ENCODE measurements at places on chromosomes 11 and 22.

DNA sequence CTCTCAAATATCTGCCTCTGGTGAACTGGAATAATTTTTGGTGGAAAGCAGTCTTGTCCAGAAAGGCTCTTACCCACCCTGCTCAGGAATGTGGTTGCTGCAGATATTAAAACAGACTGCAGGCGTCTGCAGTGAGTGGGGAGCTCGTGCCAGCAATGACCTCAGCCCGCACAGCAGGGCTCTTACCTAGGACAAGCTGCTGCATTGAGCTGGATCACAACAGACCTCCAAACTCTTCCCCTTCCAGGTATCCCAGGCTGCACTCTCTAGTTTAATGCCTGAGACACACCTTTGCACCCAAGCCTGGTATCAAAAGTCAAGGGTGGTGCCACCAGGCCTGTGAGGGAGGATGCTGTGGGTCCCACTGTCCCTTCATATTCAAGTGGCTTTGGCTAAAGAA lies 69.7 kb upstream of the CDON start:
- DNase-seq, result no peak

GRCh38 chr11:88188932-88189253 lies 13.7 kb upstream of the RAB38 start:
- no peak for DNase-seq

GRCh38 chr11:68270196-68271022 lies 1.4 kb downstream of the C11orf24 start:
- DNase-seq, result no peak

- no peak for DNase-seq
Measured at GRCh38 chr11:18329196-18329870, 7.0 kb downstream of the GTF2H1 start.

DNA sequence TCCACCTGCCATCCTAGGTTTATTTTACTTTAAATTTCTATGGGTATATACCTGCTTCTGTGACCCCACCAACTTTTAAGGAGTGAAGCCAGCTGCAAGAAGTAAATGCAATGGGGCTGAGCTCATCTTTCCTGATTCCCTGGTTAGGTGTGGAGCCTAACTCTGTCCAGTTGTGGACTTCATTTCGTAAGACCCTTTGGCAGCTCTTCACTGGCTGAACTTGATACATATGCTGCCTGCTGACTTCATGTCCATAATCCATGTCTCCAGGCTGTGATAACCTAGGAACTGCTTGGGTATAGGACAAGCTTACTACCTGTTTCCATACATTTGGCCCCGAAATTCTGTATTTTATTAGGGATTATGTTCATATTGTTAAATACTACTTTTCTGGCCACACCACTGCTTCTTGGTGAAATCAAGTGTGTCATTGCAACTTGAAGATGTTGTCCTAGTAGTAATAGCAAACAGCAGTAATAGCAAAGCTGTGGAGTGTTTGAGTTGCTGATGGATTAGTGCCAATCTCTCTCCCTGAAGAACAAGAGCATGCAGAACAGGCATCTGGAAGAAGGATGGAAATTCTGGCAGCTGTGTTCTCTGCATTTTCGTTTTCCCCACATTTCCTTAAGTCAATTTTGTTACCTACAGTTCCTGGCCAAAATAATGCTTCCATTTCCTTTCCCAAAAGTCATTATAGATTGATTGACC lies 31.2 kb downstream of the LDLRAD3 start:
- DNase-seq, result no peak

DNA sequence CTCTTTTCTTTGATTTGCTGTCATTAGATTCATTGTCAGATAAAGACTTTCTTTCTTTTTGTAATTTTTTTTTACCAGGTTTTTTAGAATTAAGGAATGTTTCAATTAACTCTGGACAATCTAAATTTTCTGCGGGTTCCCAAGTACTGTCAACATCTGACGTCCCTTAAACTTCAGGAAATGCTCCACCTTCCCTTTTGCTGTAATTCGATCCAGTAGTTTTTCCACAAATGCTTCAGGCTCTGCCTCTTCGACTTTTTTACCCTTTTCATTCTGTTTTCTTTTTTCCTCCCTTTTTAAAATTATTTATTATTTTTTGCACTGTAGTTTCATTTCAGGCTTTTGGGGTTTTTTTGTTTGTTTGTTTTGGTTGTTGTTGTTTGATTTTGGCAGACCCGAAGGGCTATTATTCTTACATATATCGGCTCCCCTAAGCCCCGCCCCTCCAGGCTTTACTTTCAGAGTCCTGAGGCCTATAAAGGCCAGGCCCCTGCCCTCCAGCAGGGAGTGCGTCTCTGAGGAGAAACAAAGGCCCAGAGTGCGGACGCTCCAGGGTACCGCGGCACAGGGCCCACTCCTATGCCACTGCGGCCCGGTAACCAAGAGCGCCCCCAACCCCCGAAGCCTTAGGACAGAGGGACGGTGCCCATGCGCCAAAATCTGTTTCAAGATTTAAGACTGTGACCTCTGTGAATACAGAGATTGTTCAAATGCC lies 116.4 kb downstream of the TYR start:
- no peak for DNase-seq

GRCh38 chr22:43351966-43352345 lies 8.8 kb upstream of the SCUBE1 start:
- DNase-seq, result no peak

GRCh38 chr11:86160541-86161149 lies 83.9 kb upstream of the EED start:
- no peak for DNase-seq

- DNase-seq, result no peak
Measured at GRCh38 chr11:66325263-66325671, 8.4 kb upstream of the CD248 start.

DNA sequence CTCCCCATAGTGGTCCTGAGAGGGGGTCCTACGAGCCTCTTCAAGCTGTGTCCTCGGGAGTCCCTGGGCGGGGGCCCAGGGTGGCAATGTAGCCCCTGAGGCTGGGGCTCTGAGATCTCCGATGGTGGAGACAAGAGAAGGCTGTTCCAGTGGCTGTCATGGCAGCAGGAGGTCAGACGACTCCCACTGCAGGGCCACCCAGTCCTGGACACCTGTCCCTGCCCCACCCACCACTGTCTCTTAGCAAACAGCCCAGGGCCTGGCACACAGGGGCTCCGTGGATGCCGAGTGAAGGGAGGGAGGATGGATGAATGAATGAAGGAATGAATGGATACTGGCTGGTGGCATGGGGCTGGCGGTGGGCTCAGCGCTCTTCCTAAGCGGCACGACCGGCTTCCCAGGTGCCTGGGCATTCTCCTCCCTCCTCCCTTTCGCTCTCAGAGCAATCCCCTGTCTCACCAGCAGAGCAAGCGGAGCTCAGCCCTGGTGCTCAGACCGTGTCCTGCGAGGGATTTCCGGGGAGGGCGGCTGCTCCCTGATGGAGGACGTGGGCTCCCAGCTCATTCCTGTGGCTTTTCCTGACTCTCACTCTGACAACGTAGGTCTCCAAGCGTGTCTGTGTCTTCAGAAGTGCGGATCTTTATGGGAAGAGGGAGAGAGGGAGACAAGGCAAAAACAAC lies 1272.6 kb downstream of the BRD1 start:
- DNase-seq, result no peak

DNA sequence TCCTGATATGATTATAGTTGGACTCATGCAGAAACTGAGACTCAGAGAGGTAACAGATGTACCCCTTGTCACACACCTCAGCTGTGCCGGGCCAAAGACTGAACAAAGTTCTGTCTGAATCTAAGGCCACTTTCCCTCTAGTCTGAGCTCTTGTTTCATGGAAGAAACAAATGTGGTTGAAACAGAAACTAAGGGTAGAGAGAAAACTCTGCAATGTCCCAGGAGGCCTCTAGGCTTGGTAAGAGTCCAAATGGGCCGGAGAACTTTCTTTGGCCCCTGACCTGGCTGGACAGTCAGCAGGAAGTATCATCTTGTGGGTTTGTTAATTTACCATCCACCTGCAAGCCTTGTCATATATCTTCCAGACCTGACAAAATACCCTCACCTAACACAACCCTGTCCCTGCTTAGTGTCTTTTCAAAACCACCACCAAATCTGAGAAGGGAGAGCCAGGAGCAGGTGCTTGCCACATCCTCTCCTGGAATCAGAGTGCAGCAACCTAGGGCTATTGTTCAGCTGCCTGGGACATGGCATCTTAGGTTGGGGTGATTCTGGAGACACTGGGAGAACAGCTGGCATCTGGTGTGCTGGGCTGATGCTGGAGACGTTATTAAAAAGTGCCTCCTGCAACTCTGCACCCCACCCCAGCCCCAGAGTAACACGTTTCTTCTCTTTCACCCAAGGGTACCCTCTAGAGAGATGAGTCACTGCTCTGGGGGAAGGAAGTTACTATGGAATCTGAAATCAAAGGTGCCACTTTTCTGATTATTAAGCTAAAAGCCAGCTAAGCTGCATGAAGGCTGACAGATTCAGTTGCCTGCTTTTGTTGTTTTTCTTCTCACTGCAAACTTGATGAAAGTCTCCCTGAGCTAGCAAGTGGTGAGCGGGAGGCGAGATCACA lies 126.3 kb upstream of the TIMP3 start:
- no peak for DNase-seq

GRCh38 chr11:114179234-114179941 lies 116.8 kb upstream of the NNMT start:
- no peak for DNase-seq

DNA sequence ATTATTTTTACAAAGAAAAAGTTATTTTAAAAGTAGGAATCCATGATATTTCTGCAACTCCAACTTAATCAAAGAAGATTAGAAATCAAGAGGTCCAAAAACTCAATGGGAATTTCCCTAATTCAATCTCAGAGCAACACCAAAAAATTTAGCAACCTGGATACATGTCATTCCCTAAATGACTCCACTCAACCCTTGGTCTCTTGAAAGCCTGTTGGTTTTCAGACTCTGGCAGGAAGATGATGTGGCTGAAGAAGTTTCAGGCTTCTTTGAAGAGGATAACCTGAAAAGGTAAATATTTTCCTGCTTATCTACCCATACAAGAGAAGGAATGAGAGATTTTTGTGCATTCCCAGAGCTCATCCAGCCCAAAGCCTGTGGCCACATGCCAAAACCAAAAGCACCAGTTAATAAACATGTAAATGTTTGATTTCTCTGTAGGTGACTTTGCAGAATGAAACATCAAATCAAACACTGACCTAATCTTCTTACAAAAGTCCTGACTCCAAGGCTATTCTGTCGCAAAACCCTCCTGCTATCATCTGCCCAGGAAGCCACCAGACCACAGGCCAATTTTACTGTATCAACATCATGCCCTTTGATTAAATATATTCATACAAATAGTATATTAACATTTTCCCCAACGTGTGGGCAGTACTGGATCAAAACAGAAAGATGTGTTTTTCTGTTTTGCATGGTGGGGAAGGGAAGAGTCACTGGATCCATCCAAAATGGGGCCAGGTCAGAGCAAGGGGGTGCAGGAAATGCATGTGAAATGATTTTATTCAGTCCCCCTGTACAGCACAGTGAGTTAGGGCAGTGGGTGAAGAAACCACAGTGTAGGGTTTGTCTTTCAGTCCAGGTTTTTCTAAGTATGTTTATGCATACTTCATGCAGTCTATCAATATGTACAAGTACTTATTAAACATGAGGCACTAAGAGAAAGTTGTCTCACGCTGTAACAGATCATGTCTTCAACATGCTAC lies 38.8 kb downstream of the SMCO4 start:
- no peak for DNase-seq

GRCh38 chr11:118914178-118914918 lies 11.4 kb downstream of the BCL9L start:
- DNase-seq, result no peak

- no peak for DNase-seq
Measured at GRCh38 chr11:108818971-108819370, 154.1 kb downstream of the DDX10 start.

- no peak for DNase-seq
Measured at GRCh38 chr11:99368583-99368982, 347.8 kb downstream of the CNTN5 start.

DNA sequence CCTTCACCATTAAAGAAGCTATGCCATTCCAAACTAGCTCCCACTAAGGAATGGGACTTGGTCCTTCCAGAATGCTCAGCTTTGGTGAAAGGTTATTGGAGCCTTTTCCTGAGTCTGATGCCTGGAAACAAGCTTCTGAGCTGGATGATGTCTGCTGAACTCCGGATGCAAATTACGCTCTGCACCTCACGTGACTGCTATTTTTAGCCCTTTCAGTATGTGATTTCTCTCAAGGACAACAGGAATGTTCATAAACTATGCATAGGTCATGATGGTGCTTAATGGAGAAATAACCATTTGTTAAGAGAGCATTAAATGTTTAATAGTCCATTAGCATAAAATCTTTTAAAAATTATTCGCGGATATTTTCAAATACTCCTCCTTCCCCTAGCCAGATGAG lies 631.4 kb upstream of the KIRREL3 start:
- DNase-seq, result no peak

GRCh38 chr22:48711031-48711431 lies 1116.6 kb downstream of the BRD1 start:
- no peak for DNase-seq

DNA sequence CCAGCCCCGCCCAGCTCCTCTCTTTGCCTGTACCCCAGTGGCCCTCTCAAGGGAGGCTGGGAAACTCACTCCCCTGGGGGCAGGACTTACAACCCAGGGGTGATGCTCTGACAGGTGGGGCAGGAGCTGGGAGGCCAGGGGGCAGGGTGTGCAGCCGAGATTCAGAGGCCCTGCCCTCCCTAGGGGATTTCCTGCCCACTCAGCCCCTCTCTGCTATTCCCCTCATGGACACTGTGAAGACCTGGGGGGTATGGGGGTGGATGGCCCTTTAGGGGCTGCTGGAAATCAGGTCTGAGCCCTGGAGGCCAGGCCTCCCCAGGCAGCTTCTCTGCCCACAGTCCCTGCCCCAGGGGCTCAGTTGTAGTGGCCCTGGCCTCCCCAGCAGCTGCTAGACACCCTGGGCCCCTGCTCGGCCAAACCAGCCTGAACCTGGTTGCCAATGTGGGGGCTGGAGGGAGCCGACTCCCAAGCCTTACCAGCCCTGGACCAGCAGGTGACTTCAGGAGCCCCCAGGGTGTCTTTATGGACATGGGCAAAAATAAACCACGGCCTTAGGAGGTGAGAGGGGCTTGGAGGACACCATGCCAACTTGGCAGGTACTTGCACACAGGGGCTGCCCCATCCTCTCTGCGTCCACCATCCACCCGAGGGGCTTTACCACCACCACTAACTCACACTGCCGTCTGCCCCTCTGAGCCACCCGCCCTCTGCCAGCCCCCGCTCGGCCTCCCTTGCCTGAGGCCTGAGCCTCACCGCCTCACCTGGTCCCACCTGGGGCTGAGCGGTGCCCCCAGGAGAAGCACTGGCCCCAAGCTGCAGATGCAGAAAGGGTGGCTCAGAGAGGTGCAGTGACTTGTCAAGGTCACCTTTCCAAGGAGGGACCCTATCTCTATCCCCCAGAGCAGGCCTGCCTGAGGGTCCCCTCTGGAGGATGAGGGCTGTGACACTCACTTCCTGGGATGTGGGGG lies 2.8 kb upstream of the PHLDA2 start:
- no peak for DNase-seq

DNA sequence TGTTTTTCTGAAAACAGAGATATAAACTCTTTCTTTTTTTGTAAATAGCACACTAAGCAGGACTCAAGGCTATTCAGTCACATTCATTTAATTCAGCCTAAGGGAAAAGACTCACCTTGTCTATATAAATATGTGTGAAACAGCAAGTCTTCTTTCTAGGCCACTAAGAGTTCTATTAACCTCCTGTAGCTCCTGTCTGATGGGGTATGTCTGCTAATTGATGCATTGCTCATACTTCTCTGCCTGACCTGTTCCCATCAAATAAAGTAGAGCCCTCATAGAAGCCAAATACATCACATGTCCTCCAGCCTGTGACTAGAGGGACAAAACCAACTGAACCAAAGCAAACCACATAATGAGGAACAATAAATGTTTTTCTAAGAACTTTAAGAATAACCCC lies 68.2 kb downstream of the MSANTD4 start:
- DNase-seq, result no peak

GRCh38 chr11:108237058-108237481 lies 14.2 kb downstream of the ATM start:
- no peak for DNase-seq

Data from SW 1271 (cell line).